GM12878 (cell line): ENCODE measurements at places on chromosomes 13 and 19. TPM values are rescaled to one million over a fixed set of nuclear protein-coding genes. Genes with fewer than 3 reads are reported as not detected.

The CEACAM16 gene
- not detected in 2 replicates for total RNA-seq

The PRR19 gene
- total RNA-seq, result 0.80 and 1.4 TPM in 2 replicates

The FGF14 gene
- 0.11 and 0.44 TPM in 2 replicates for total RNA-seq

The SPC24 gene
- total RNA-seq, result 59.1 and 65.0 TPM in 2 replicates

The GGACT gene
- 7.6 and 7.7 TPM in 2 replicates for total RNA-seq

The KIR3DL1 gene
- not detected in 2 replicates for total RNA-seq

The C1QTNF9 gene
- total RNA-seq, result not detected in 2 replicates

The SNRPA gene
- total RNA-seq, result 186 and 196 TPM in 2 replicates

The ZNF780A gene
- 17.0 and 19.0 TPM in 2 replicates for total RNA-seq

The VSTM2B gene
- total RNA-seq, result not detected in 2 replicates

The ZIM2 gene
- not detected in 2 replicates for total RNA-seq

The PPFIA3 gene
- 1.3 and 1.7 TPM in 2 replicates for total RNA-seq

The AMER2 gene
- 0.33 and 0.35 TPM in 2 replicates for total RNA-seq

The CYP4F3 gene
- 2.4 and 2.9 TPM in 2 replicates for total RNA-seq
